ENCODE measurements at places on chromosomes 16 and 17.

DNA sequence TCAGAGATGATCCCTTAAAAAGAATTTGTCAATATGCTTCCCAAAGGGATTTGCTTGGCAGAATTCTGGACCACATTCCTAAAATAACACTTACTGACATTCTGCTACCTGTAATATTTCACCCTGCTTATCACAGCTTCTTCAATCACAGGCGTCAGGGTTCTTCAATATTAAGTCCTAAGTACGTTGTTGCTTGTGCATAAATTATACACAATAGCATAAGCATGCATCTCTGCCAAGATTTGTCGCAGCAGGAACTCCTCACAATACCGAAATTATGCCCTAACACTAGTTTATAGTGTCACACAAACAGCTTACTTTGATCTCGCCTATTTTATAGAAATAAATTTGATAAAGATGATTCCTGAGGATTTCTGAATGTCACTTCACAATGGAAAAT lies 48.9 kb downstream of the UBE2G1 start:
- peaks cover 8% of the 10 kb centered on the region for H3K4me1 ChIP-seq
- no peak overlapping the region for H3K4me3 ChIP-seq
- no peak for DNase-seq

- H3K4me3 ChIP-seq: no peak overlapping the region
- H3K27me3 ChIP-seq: peaks cover 8% of the 10 kb centered on the region
- no peaks in the 10 kb centered on the region for H3K4me1 ChIP-seq
These were observed 13.1 kb upstream of the SEZ6 start for GRCh38 chr17:29018788-29019474.

DNA sequence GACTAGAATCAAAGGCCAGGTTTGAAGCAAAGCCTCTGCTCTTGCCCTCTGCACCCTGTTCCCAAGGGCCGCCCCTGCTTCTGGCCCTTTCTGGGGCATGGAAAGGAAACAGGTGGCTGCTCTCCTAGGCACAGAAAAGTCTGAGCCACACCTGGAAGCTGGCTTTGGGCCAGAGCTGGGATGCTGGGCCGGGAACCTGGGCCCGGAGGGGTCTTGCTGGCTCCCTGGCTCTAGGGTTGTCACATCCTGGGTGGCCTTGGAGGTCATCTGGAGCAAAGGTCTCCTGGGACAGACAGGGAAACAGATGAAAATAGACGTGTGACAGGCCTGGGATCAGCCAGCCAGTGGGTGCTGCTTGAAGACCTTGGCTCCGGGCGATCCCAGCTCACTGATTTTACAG lies 74.1 kb upstream of the LHX1 start:
- H3K36me3 ChIP-seq: no peaks in the 10 kb centered on the region
- H3K27ac ChIP-seq: no peak overlapping the region
- no peaks in the 10 kb centered on the region for H3K27me3 ChIP-seq
- peaks cover 5% of the 10 kb centered on the region for H3K4me1 ChIP-seq
- DNase-seq: no peak

- no peak overlapping the region for H3K4me3 ChIP-seq
- H3K36me3 ChIP-seq: no peaks in the 10 kb centered on the region
- H3K4me1 ChIP-seq: no peaks in the 10 kb centered on the region
These were observed 44.9 kb downstream of the OTOA start for GRCh38 chr16:21708533-21709115.

GRCh38 chr16:81624760-81625543 lies 154.1 kb upstream of the PLCG2 start:
- no peak overlapping the region for H3K27ac ChIP-seq
- peaks cover 15% of the 10 kb centered on the region for H3K36me3 ChIP-seq
- DNase-seq: no peak
- H3K4me3 ChIP-seq: no peak overlapping the region
- no peaks in the 10 kb centered on the region for H3K27me3 ChIP-seq

GRCh38 chr17:339193-340061 lies 13.2 kb downstream of the RPH3AL start:
- H3K36me3 ChIP-seq: no peaks in the 10 kb centered on the region
- H3K4me1 ChIP-seq: no peaks in the 10 kb centered on the region
- DNase-seq: no peak
- no peak overlapping the region for H3K4me3 ChIP-seq
- no peaks in the 10 kb centered on the region for H3K27me3 ChIP-seq

DNA sequence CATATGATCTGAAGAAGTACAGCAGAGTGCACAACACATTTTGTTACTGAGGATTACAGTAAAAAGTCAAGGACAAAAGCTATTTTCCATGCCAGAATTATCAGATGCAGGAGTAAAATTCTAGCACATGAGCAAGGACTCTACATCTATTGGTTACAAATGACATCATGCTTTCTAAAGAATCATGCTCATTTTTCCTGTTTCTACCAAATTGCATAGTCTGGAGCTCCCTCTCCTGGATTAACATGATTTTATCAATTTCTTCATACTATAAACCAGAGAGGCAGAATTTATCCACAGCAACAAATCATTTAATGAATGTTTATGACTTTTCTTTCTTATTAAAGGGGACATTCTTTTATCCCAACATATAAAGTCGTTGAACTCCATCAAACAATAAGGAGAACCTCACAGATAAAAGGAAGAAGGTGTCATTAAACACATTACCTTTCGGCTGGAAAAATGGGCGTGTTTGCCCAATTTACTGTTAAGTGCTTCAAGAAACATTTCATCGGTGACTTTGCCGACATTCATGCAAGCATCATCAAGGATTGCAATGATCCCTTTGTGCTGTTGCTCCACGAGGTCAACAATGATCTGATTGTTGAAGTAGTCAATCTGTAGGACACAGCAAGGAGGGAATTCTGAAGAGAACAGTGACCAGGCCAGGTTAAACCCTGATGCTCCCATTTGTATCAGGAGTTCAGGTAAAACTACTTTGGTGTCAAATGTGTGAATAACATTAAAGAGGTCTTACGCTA lies 121.7 kb downstream of the MYO1D start:
- H3K27me3 ChIP-seq: no peaks in the 10 kb centered on the region
- H3K4me1 ChIP-seq: no peaks in the 10 kb centered on the region
- H3K36me3 ChIP-seq: no peaks in the 10 kb centered on the region
- H3K4me3 ChIP-seq: no peak overlapping the region

DNA sequence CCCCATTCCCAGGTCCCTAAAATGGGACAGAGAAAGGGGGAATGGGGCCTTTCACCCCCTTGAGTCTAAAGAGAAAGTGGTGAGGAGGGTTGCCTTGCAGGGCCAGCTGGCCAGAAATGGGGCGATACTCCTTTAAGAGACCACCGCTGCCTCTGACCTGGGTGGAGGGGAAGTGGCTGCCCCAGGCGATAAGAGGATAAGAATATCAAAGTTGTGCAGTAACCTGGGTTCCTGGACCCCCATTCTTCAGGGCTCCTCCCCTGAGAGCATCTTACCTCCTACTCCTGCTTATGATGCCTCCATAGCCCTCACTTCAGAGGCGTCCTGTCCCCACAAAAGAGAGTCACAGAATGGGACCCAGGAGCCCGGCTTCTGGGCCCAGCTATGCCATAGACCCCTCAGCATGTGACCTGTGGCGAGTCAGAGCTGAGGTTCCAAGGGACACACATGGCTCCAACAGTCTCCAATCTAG lies 5.2 kb upstream of the TSPOAP1 start:
- peaks cover 36% of the 10 kb centered on the region for H3K4me1 ChIP-seq
- no peaks in the 10 kb centered on the region for H3K36me3 ChIP-seq

- no peak overlapping the region for H3K27ac ChIP-seq
- peaks cover 23% of the 10 kb centered on the region for H3K27me3 ChIP-seq
- no peak for DNase-seq
- peaks cover 5% of the 10 kb centered on the region for H3K4me1 ChIP-seq
- H3K4me3 ChIP-seq: no peak overlapping the region
These were observed 667 bp upstream of the KIF19 start for GRCh38 chr17:74325376-74325742.

DNA sequence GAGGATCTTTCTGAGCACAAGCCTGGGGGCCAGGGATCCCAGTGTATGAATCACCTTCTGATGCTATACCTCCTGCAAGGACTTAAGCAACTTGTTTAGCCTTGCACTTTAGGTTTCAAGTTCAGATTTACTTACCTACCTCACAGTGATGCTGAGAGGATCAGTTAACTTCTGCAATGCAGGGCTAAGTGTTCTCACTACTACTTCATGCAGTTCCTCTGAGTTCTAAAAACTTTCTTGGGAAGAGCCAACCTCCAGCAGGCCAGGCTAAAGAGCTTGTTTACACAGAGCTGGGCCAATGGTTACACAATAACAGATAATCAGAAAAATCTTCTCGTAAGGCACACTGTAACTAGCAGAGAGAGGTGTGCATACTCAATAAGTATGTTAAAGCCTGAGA lies 13.0 kb downstream of the VEZF1 start:
- H3K27ac ChIP-seq: no peak overlapping the region
- H3K4me3 ChIP-seq: no peak overlapping the region
- H3K27me3 ChIP-seq: no peaks in the 10 kb centered on the region
- no peaks in the 10 kb centered on the region for H3K4me1 ChIP-seq
- peaks cover 37% of the 10 kb centered on the region for H3K36me3 ChIP-seq

- no peak overlapping the region for H3K4me3 ChIP-seq
- no peaks in the 10 kb centered on the region for H3K27me3 ChIP-seq
- no peak overlapping the region for H3K27ac ChIP-seq
- peaks cover 4% of the 10 kb centered on the region for H3K4me1 ChIP-seq
- no peaks in the 10 kb centered on the region for H3K36me3 ChIP-seq
These were observed 117.9 kb upstream of the MYOCD start for GRCh38 chr17:12547831-12548230.

- H3K27ac ChIP-seq: no peak overlapping the region
- no peaks in the 10 kb centered on the region for H3K4me1 ChIP-seq
- peaks cover 25% of the 10 kb centered on the region for H3K36me3 ChIP-seq
- no peaks in the 10 kb centered on the region for H3K27me3 ChIP-seq
- DNase-seq: no peak
These were observed 2.8 kb downstream of the CDIPT start for GRCh38 chr16:29860218-29860617.

- no peaks in the 10 kb centered on the region for H3K36me3 ChIP-seq
- H3K4me1 ChIP-seq: no peaks in the 10 kb centered on the region
- no peak overlapping the region for H3K4me3 ChIP-seq
- DNase-seq: no peak
These were observed 11.3 kb upstream of the PHOSPHO1 start for GRCh38 chr17:49241692-49242397.

DNA sequence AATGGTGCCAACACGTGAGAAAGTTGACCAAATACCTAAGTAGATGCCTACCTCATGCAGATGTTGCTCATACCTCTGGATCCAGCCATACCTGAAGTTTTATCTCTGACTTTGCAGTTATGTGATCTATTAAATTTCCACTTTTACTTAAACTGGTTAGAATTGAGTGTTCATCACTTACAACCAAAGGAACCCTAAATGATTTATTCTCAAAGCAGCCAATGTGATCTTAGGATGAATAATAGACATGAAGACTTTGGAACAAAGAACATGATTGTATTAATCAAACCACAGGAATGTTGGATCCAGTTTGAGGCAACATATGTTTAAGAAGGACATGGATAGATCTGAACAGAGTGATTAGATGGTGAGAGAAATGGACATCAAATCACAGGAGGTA lies 68.7 kb downstream of the IRX6 start:
- no peak overlapping the region for H3K27ac ChIP-seq
- no peaks in the 10 kb centered on the region for H3K4me1 ChIP-seq
- no peak for DNase-seq
- no peaks in the 10 kb centered on the region for H3K27me3 ChIP-seq

GRCh38 chr17:80766290-80766855 lies 221.7 kb downstream of the RPTOR start:
- H3K4me1 ChIP-seq: peaks cover 27% of the 10 kb centered on the region
- DNase-seq: no peak
- H3K27me3 ChIP-seq: no peaks in the 10 kb centered on the region
- no peaks in the 10 kb centered on the region for H3K36me3 ChIP-seq

- no peak overlapping the region for H3K27ac ChIP-seq
- H3K27me3 ChIP-seq: no peaks in the 10 kb centered on the region
- no peak overlapping the region for H3K4me3 ChIP-seq
- no peaks in the 10 kb centered on the region for H3K36me3 ChIP-seq
These were observed 31.0 kb downstream of the CCT6B start for GRCh38 chr17:34930283-34930682.

DNA sequence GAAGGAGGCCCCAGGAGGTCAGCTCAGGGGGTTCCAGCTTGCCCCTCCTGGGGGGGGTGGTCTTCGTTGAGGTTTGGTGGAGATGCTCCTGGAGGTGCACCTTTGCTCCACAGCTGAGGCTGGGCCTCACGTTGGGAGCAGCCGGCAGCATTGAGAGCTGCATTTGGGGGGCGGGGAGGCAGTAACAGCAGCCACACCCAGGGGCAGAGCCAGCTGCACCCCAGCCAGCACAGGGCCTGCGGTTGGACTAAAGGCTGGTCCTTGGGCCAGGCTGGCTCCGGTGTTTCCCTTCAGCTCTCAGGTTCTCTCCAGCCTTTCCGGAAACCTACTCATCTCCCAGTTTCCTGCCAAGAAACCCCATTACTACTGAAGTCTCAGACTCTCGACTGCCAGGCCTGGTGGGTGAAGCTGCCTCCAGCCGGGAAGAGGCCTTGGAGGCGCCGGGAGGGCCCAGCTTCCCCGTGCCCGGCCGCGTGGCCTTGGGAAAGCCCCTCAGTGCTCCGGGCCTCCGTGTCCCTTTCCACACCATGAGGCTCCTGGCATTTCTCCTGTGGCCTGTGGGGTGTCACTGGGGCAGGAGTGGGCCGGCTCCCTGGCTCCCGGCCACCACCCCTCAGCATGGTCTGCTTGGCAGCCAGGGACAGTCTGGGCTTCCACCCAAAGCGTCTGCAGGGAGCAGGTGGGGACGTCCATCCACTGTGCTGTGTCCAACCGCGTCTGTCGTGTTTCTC lies 14.0 kb upstream of the BAIAP2 start:
- H3K27ac ChIP-seq: no peak overlapping the region
- H3K27me3 ChIP-seq: no peaks in the 10 kb centered on the region
- no peak for DNase-seq
- H3K36me3 ChIP-seq: no peaks in the 10 kb centered on the region
- no peak overlapping the region for H3K4me3 ChIP-seq

- H3K36me3 ChIP-seq: peaks cover 13% of the 10 kb centered on the region
- H3K4me3 ChIP-seq: peak overlapping the region; percentile 50
- H3K27ac ChIP-seq: no peak overlapping the region
- H3K4me1 ChIP-seq: no peaks in the 10 kb centered on the region
These were observed 12.8 kb upstream of the DBNDD1 start for GRCh38 chr16:90031931-90032673.

GRCh38 chr16:86064431-86065250 lies 165.7 kb downstream of the IRF8 start:
- no peak overlapping the region for H3K4me3 ChIP-seq
- no peaks in the 10 kb centered on the region for H3K4me1 ChIP-seq
- H3K27me3 ChIP-seq: no peaks in the 10 kb centered on the region

DNA sequence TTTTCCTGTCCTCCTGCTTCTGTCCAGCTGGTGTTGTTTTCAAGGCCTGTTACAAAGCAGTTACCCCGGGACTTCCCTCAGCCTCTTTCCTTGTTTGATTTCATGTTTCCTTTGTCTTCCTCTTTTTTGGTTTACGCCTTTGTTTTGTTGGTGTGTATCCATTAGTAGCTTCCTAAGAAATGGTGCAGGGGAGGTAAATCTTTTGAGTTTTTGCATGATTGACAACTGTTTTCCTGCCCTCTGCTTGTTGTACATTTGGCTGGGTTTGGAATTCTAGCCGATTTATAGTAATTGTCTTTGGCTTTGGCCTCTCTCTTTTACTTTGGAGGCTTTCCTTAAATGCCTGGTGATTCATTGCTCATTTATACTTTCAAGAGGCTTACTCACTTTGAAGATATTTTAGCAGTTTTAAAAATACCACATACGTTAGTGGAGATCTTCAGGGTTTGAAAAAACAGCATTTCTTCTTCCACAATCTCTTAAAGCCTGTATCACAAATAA lies 32.8 kb downstream of the DNAH2 start:
- peak; percentile 28 for DNase-seq
- H3K36me3 ChIP-seq: no peaks in the 10 kb centered on the region
- no peaks in the 10 kb centered on the region for H3K4me1 ChIP-seq
- no peak overlapping the region for H3K27ac ChIP-seq
- H3K4me3 ChIP-seq: no peak overlapping the region
- H3K27me3 ChIP-seq: no peaks in the 10 kb centered on the region

GRCh38 chr17:27938864-27939263 lies 45.7 kb upstream of the LYRM9 start:
- H3K4me1 ChIP-seq: no peaks in the 10 kb centered on the region
- H3K36me3 ChIP-seq: no peaks in the 10 kb centered on the region
- no peak for DNase-seq
